GM13976 (cell line): ENCODE measurements at places on chromosomes 6 and 20.

- no peak for DNase-seq
These were observed 537.9 kb downstream of the CD83 start for GRCh38 chr6:14655201-14656061.

DNA sequence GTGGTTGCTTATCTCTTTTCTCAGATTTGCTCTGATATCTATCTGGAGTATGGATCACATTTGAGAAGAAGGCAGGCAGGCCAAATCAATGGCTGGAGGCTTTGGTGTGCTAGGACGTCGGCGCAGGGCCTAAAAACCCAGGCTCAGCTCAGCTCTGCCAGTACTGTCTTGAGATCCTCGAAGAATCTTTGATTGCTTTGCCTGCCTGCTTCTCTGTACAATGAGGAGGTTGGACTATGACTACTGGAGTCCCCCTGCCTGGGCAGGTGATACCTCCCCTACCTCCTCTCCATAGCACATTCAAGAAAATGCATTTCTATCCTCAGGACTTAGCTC lies 25.1 kb downstream of the KCNK5 start:
- no peak for DNase-seq

- no peak for DNase-seq
These were observed 1126.4 kb upstream of the CITED2 start for GRCh38 chr6:140500849-140501248.

DNA sequence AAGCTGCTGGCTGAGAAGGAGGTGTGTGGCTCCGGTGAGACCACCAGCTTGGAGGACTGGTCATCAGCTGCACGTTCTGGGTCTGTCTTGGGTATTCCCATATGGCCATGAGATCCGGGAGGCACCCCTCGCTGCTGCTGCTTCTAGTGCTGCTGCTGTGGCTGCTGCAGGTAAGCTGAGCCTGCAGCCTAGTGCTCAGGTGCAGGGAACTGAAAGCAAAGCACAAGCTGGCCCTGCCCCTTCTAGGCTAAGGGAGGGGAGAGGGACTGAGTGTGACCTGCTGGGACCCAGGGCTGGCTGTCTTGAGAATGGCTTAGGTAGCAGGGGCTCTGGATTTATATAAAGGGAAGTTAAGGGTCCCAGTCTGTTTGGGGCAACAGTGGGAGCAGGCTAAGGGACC lies 403 bp downstream of the CDH26 start:
- no peak for DNase-seq

DNA sequence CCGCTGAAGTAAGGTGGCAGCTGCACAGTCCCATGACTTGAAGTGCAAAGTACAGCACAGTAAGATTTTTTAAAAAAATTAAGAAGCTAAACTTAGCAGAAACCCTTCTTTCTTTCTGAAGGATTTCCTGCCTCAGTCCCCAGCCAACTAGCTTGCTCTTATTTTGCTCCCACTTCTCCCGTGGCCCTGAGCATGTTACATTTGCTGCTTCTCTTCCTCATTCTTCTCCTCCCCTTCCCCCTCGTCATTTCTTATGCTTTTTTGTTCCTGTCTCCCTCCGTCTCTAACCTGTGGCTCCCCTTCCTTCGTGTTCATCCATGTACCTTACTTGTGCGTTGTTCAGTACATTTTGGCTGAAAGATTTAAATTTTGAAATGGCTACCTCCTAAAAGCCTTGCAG lies 123.0 kb downstream of the SASH1 start:
- no peak for DNase-seq

DNA sequence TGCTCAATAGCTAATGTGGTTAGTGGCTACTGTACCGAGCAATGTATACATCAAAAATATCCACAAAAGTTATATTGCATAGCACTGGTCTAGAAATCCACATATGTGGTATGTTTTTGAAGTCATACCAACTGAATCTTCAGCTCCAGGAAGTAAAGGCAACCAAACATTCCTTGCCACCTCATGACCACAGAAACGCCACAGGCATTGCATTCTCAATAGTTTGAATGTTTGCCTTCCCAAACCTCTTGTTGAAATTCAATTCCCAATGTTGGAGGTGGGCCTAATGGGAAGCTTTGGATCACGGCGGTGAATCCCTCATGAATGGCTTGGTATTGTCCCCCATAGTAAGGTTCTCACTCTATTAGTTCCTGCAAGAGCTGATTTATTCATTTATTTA lies 18.2 kb upstream of the ZNF391 start:
- no peak for DNase-seq

DNA sequence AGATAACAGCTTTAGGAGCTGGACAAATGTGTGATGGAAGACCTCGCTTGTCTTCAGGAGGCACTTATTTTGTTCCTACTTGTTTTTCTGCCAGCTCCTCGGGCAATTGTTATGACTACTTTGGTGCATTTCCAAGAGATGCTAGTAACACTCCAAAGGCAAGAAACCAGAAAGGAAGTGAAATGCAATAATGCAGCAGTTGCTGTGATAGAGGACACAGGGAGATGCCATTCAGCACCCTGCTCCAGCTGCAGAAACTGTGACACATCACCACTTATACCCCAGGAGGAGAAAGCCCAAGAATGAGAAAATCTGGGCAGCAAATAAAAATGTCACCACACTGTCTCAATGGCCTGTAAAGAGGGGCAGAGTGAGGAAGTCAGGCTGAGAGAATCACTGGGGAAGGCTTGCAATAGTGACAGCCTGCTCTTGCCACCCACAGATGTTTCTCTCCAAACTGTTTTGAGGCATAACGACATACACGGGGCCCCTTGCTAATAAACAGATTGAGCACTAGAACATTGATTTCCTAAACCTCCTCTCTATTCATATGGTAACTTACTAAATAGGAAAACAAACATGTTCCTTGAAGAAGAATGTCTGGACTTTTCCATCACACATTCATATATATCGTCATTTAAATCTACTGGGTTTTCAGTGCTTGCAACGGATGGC lies 231.0 kb upstream of the PRND start:
- no peak for DNase-seq

- DNase-seq: no peak
These were observed 120.0 kb upstream of the CITED2 start for GRCh38 chr6:139494376-139494990.
